GM19239 (cell line): ENCODE measurements at places on chromosomes 3 and 15.

GRCh38 chr15:91061997-91062396, 38.1 kb upstream of the SV2B start:
- DNase-seq = no peak

DNA sequence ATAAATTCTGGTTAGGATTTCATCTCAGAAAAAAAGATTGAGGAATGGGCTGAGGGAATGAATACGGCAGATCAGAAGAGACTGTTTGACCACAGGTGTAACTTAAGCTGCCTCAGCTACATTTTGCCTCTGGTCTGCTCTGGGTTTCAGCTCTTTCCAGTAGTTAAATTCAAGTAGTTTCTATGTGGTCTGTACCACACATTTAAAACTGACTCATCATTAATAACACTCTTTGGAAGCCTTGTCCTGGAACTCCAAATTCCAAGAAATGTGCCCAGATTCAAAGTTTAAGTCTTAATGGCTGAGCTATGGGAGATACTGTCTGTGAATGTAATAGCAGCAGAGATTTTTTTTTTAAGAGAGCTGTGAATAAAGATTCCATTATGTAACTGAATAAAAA, 133.1 kb upstream of the IGSF10 start:
- DNase-seq = no peak

- DNase-seq = no peak
Measured at GRCh38 chr15:85580879-85581278, 200.5 kb downstream of the AKAP13 start.

GRCh38 chr3:42864321-42864950, 11.2 kb downstream of the CYP8B1 start:
- DNase-seq = no peak

- DNase-seq = no peak
Measured at GRCh38 chr3:122642935-122643334, 37.7 kb upstream of the PARP14 start.

GRCh38 chr15:90099868-90100831, 2.1 kb downstream of the IDH2 start:
- no peak for DNase-seq

DNA sequence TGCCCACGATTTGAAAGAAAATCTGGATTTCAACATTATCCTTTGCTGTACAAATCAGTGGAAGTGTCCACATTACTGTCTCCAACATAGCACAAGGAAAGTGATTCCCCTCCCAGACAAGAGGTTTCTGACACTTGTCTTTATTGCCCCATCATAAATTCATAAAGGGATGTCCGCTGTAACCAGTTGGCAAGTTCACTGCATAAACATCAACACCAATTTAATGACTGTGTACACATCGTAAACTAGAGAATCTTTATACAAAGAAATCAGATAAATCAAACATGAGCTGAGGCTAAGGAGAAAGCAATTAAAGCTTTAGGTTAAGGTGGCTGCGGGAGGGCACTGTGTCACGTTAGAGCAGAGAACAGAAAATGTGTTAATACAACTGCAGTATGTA, 129.8 kb downstream of the MEIS2 start:
- no peak for DNase-seq

DNA sequence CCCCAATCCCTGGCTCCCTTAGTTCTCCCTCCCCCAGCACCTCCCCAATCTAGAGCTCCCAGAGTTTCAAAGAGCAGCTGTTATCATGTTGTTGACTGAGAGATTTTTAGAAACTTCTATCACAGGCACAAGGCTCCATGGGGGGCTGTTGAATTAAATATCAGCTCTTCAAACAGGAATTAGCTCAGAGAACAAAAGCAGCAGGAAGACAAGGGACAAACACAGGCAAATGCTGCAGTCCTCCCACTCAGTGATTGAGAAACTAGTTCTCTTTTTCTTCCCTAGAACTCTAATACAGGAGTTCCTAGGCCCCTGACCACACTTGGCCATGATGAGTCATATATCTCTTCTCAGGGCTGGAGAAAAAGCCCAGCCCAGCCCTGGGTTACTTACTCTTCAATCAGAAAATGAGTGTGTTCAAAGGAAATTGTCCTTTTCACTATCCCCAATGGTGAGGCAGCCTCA, 262.1 kb downstream of the IGSF11 start:
- DNase-seq = no peak

DNA sequence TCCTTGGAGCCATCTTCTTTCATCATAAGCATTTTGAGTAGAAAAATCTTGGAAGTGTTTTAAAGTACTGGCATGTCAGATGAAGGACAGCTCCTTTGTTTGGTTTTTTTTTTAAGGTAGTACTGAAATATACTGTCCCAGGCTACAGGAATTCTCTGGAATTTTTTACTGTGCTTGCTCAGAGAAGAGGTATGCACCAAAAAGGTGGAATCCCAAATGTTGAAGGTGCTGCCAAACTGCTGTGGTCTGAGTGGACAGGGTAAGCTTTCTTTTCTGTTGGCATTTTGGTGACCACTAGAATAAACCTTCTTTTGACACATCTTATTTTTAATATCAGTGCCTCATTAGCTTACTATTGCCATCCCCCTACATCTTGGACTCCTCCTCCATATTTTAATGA, 7.2 kb downstream of the GNL3 start:
- DNase-seq = no peak

GRCh38 chr3:169939751-169940150, 26.9 kb upstream of the SEC62 start:
- no peak for DNase-seq

DNA sequence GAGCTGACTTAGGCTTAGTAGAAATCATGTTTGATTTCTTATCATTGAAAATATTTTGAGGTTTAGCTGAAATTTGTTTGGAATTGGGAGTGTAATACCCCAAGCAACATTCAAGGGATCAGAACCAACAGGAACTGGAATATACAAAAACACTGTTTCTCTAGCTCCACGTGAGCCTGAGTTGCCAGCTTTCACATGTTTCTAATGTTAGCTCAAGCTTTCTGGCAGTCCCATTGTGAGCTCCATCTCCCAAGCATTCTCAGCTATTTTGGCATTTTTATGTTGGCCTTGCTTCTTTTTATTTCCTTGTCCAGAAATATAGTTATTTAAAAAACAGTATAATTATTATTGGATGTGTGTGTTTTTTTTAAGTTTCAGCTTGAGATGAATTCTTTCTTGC, 427.1 kb upstream of the DPH6 start:
- DNase-seq = no peak

DNA sequence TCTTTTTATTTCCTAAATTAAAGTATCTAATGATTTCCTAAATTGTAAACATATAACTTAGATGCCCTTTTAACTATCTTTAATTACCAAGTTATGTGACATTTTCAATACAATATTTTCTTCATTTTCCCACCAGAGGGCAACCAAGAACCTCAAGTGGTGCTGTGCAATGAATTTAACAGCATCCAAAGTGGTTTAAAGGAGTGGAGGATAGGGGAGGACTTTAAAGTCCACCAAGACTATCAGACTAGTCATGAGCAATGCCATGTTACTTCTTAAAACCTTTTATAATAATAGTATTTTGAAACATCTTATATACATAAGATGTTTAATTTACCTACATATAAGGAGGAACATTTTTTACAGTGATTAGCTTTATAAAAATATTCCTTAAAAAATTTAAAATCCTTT, 74.4 kb downstream of the DLG1 start:
- peak; percentile 14 for DNase-seq

DNA sequence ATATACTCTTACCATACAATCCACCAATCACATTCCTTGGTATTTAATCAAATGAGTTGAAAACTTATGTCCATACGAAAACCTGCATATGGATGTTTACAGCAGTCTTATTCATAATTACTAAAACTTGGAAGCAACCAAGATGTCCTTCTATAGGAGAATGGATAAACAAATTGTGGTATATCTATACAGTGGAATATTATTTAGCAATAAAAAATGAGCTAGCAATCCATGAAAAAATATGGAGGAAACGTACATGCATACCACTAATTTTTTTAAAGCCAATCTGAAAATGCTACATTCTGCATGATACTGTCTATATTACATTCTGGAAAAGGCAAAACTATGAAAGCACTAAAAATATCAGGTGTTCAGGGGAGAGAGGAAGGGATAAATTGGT, 73.9 kb upstream of the LPP start:
- no peak for DNase-seq

GRCh38 chr3:25781758-25782594, 1.3 kb downstream of the NGLY1 start:
- peak; percentile 21 for DNase-seq

DNA sequence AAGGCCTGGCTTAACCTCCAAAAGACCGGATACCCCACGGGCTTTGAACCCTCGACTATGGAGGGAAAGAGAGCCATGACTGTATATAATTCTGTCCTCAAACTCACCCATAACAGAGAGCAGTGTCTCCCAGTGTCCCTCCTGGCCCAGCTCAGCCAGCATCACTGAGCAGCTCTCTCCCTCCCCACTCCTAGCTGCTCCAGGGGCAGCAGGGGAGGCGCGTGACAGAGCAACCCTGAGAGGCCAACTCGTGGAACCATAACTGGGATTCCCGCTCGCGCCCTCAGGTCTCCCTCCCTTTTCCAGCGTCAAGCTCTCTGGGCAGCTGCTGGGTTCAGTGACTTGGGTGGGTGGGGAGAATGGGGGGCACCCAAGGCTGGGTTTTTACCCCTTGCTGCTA, 561 bp upstream of the CPLX3 start:
- no peak for DNase-seq

DNA sequence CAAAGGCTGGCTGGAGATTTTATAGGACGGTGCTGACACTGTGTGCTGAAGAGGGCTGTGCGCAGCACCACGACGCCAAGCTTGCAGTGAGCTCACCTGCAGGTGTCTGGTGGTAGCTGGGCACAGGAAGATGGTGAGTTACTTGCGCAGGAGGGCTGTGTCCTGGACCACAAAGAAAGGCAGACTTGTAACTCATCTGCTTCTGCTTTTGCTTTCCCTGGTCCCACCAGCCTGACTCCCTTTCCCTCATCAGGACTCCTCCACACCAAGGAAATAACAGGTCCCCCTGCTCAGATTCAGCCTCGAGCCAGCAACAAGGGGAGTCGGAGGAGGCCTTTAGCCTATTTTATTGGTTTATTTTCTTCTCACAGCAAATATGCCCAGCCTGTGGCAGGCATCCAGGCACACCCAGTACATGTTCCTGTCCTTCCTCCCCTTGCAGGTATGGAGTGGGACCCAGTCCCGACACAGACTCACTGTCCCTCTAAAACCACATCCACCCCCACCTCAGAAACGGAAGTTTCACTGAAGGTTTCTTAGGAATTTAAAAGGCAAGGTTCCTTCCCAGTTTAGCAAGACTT, 35.6 kb upstream of the FLNB start:
- DNase-seq = no peak

- no peak for DNase-seq
Measured at GRCh38 chr3:162192340-162193029, 695.9 kb downstream of the OTOL1 start.

DNA sequence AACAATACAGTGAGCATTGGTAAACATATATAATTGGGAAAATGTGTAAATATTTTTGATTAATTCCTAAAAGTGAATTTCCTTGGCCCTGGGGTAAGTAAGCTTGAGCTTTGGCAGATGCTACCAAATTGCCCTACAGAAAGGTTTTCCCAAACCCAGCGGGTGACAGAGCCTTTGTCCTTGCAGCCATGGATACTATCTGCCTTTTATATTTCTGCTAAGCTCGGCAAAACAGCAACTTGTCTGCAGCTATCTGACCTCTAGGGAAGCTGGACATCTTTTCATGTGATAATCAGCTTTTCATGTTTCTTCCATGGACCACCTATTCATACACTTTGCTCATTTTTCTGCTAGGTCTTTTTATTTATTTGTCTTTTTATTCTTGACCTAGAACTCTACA, 64.7 kb upstream of the SEC22A start:
- DNase-seq = no peak

- no peak for DNase-seq
Measured at GRCh38 chr15:61653110-61653509, 407.1 kb downstream of the VPS13C start.

DNA sequence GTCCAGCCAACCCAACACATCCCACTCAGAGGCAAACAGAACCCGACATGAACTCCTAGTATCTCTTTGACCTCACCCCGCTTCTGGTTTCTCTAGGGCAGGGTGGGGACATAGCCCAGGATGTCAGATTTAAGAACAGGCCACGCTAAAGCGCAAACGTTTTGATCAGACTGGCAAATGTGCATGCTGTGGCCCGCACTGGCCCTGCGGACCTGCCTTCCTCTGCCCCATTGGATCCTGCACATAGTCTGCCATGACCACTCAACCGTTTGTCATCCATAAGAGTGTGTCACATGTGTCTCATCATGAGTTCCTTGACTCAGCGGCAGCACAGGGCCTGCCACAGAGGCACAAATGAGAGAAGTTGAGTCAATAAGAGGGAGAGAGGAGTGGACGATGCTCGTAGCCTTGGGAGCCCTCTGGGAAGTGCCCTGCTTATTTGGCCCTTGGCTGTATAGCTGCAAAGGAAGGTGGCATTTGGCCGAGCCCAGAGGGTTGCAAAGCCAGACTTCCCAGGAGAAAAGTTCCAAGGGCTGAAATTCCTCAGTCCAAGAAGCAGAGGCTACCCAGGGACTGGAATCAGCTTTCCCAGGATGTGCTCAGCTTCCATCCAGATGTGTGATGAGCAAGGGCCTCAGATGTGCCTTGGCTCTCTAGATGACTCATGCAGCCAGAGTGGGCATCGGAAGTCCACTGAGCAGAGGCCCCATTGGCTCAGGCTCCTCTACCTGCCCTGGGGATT, 55.5 kb upstream of the SLCO2A1 start:
- no peak for DNase-seq

DNA sequence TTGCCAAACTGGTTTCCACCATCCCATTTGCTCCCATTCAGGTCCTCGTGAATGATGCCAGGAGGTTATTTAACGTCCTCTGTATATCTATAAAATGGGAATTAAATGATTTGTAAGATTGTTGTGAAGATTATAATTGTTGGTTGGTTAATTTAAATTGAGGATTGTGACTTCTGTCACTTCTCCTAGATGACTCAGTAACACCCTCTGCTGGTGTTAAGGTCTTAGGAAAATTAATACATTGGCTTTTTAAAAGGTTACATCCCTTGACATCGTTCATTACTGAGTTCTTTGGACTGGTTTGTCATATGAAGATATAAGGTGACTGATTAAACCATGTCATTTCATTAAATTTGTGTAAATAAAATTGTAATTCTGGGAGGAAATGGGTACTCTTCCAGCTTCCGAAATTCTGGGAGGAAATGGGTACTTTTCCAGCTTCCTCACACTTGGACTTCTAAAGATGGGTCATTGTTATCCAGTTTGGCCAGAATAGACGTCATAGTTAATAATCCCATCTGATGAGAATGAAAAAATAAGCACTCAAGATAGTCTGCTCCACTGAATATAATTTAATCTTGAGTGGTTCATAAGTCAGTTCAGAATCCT, 33.3 kb upstream of the PAQR5 start:
- no peak for DNase-seq
